RCC 7860 (cell line): ENCODE measurements at places on chromosomes 4 and X.
A peak's percentile ranks its signal among the peaks of the same experiment; 100 is the strongest.

GRCh38 chr4:96894621-96895020, 1054.7 kb downstream of the PDHA2 start:
- DNase-seq = no peak

- no peak for DNase-seq
These were observed 10.6 kb upstream of the AMOT start for GRCh38 chrX:112851161-112851779.

DNA sequence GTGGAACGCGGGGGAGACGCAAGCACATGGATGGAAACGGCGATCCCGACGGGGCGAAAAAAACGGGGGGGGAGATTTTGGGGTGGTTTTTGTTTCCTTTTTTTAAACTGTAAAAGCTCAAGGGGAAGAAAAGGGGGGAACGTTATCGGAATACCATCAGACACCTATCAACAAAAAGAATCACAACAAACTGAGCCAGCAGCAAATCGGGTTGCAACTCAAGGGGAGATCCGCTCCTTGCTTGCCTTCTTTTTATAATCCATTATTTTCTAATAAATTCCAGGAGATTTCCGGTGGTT, 616 bp downstream of the MAML3 start:
- DNase-seq = no peak

GRCh38 chr4:8152090-8152864, 6.3 kb downstream of the ABLIM2 start:
- no peak for DNase-seq

GRCh38 chr4:112138538-112138937, 6.7 kb upstream of the FAM241A start:
- no peak for DNase-seq

DNA sequence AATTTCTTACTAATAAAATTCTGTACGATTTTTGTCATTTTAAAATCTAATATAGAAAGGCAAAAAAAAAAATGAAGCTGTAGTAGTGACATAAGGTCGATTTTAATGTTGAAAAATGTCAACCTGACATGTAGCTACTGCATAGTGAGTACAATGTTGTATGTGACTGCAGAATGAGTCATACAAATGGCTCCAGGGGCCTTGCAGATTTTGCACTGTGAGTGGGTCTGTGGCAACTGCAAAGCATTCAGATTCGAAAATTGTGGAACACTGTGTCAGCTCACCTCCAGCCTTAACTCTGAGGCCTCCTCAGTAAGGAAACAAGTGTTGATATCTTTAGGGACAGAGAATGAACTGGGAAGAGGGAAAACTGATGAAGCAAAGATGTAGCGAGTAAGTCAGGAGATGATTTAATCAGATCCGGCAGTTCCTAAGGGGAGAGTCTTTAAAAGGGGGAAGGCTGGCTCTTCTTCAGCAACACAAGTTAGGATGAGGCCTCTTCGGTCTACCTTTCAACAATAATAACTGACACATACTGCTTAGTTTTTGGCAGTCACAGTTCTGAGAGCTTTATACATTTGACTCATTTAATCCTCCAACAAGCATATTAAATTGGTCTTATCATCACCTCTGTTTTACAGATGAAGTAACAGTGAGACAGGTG, 24.9 kb downstream of the TKTL2 start:
- peak; percentile 34 for DNase-seq

GRCh38 chr4:5770051-5770450, 59.0 kb downstream of the EVC start:
- DNase-seq = no peak

- no peak for DNase-seq
These were observed 14.8 kb downstream of the BLOC1S4 start for GRCh38 chr4:6730603-6731317.

- DNase-seq = no peak
These were observed 96.6 kb upstream of the BANK1 start for GRCh38 chr4:101693842-101694398.

GRCh38 chr4:14877246-14878225, 124.7 kb upstream of the CPEB2 start:
- no peak for DNase-seq
